ENCODE measurements at places on chromosomes 3 and 15. TPM values are rescaled to one million over a fixed set of nuclear protein-coding genes. Genes with fewer than 3 reads are reported as not detected.

DNA sequence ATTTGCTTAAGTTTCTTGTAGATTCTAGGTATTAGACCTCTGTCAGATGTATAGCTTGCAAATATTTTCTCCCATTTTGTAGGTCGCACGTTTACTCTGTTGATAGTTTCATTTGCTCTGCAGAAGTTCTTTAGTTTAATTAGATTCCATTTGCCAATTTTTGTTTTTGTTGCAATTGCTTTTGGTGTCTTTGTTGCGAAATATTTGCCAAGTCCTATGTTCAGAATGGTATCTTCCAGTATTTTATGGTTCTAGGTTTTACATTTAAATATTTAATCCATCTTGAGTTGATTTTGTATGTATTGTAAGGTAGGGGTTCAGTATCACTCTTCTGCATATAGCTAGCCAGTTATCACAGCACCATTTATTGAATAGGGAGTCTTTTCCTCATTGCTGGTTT, 64.9 kb downstream of the CHCHD6 start:
- no peak for DNase-seq
- H3K4me1 ChIP-seq, result no peaks in the 10 kb centered on the region
- H3K27ac ChIP-seq, result no peak overlapping the region
- no peak overlapping the region for H3K4me3 ChIP-seq
- H3K36me3 ChIP-seq, result peaks cover 19% of the 10 kb centered on the region

GRCh38 chr3:73832426-73832825, 207.7 kb upstream of the PDZRN3 start:
- H3K27ac ChIP-seq, result no peak overlapping the region
- H3K4me1 ChIP-seq, result peaks cover 9% of the 10 kb centered on the region
- no peak for DNase-seq
- peaks cover 2% of the 10 kb centered on the region for H3K27me3 ChIP-seq
- H3K4me3 ChIP-seq, result no peak overlapping the region
- peaks cover 17% of the 10 kb centered on the region for H3K36me3 ChIP-seq

GRCh38 chr3:111979434-111980038, 710 bp downstream of the ABHD10 start:
- peak overlapping the region; percentile 88 for H3K27ac ChIP-seq
- peaks cover 8% of the 10 kb centered on the region for H3K4me1 ChIP-seq
- H3K36me3 ChIP-seq, result no peaks in the 10 kb centered on the region

DNA sequence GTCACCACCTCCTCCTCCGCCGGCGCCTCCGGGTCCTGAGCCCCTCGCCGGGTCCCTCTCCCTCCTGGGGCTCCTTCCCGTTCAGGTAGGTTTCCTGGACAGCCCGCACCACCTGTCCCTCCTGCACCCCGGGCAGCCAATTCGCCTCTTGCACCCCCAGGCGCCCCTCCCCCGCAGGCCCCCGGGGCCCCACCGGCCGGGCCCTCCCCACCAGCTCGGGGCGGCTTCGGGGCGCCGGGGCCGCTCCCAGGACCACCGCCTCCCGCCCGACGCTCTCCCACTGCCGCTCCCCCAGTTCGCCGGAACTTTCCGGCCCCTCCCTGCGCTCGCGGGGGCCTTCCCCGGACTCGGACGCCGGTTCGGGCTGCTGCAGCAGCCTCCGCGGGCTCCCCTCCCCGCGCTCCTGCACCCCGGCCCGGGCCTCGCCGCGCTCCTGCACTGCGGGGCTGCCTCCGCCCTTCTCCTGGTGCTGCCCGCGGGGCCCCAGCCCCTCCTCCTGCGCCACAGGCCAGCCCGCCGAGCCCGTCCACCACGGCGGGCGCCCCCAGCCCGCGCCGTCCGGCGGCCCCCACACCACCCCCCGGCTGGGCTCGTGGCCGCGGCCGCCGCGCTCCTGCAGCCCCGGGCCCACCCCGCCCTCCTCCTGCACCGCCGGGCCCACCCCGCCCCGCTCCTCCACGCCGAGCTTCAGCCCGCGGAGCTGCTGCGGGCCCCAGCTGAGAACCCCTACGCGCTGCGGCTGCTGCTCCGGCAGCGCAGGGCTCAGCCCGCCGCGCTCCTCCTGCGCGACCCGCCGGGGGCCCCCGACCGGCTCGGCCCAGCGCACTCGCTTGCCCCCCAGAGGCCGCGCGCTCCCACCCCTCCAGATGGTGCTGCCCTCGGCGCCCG, 587 bp upstream of the TNK2 start:
- H3K4me1 ChIP-seq, result peaks cover 16% of the 10 kb centered on the region
- DNase-seq, result peak; percentile 71
- H3K27ac ChIP-seq, result no peak overlapping the region
- no peaks in the 10 kb centered on the region for H3K36me3 ChIP-seq

DNA sequence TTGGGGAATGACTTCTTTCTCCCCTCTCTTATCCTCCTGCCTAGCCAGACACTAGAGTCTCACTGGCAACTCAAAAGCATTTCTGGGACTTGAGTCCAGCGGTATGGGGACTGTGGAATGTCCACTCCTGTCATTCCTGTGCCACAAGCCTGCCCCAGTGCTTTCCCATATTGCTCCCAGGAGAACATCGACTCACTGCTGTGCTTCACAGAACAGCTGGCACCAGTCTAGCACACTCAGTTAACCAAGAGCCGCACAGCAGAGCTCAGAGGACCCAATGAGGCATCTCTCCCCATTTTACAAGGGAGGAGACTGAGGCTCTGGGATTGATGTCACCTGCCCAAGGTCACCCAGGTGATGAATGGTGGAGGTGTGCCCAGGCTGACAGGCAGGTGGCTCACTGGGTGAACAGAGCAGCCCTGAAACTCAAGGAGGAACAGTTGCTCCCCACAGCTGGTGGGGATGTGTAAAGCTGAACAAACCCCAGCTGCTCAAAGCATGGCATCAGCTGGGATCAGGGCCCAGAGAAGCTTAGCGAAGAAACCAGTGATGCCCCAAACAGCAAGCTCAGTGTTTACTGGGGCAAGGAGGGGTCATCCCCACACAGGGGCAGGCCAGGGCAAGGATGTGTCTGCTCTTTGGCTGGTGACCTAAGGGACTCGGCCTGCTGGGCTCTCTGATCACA, 35.4 kb upstream of the DUSP7 start:
- peaks cover 2% of the 10 kb centered on the region for H3K27me3 ChIP-seq
- DNase-seq, result no peak
- H3K27ac ChIP-seq, result no peak overlapping the region
- peak overlapping the region; percentile 74 for H3K4me3 ChIP-seq
- peaks cover 31% of the 10 kb centered on the region for H3K4me1 ChIP-seq

DNA sequence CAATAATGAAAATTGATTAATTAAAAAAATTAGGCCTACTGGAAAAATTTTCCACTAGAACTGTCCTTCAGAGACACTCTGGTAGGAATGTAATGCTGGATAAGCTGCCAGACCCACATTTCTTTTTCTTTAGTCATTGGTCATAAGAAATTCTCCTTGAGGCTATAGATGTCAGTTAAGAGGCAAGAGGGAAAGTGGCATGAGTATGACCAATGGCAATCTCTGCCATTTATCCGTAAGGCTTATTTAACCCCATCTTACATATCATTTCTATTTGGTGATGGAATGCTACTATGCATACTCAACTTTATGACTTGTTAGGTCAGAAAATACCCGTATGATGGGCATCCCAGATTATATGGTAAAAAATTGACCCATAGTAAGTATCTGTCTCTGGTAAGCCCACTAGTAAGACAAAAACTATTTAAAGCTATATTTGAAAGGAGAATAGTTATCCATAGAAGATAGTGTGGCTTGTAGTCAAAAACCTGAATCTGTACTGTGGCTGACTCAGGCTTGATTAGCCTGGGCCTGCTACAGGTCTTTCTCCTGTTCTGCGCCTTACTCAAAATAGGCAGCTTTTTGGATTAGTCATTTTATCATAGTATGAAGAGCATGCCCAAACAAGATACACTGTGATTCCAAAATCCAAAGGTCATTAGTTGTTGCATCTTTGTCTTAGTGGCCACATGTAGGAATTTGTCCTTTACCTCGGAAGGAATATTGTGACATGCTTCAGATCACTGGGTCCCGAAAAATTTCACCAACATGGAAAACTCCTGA, 314.7 kb downstream of the PYDC2 start:
- H3K36me3 ChIP-seq, result peaks cover 7% of the 10 kb centered on the region
- no peaks in the 10 kb centered on the region for H3K27me3 ChIP-seq
- DNase-seq, result no peak
- H3K4me3 ChIP-seq, result no peak overlapping the region

DNA sequence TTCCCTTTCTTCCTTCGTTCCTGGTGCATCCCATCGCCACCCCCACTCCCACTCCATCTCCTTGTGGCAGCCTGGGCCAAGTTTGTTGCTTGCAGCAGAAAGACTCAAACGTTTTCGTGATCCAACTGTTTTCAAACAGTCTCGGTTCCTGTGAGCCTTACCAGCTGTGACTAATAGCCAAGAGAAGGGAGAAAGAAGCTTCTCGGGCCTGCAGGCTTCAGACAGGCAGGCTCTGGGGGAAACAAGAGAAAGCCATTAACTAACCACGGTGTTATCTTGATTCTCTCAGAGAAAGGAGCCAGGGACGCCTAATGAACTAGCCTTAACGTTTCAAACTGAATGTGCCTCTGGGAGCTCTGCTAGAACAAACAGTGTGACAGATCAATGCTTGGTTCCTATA, 742.0 kb downstream of the NR2F2 start:
- peak overlapping the region; percentile 50 for H3K4me3 ChIP-seq
- peak overlapping the region; percentile 80 for H3K27ac ChIP-seq
- peak; percentile 26 for DNase-seq
- H3K4me1 ChIP-seq, result peaks cover 17% of the 10 kb centered on the region
- no peaks in the 10 kb centered on the region for H3K36me3 ChIP-seq

GRCh38 chr15:75033809-75034208, 10.4 kb downstream of the PPCDC start:
- no peaks in the 10 kb centered on the region for H3K27me3 ChIP-seq
- H3K4me3 ChIP-seq, result no peak overlapping the region
- DNase-seq, result no peak
- no peak overlapping the region for H3K27ac ChIP-seq
- H3K4me1 ChIP-seq, result peaks cover 6% of the 10 kb centered on the region

The UROC1 gene
- not detected for total RNA-seq

The GOLGA8R gene
- not detected for total RNA-seq

The PSMD6 gene
- 78.6 TPM for total RNA-seq
